ENCODE measurements at places on chromosomes 3 and 15.

DNA sequence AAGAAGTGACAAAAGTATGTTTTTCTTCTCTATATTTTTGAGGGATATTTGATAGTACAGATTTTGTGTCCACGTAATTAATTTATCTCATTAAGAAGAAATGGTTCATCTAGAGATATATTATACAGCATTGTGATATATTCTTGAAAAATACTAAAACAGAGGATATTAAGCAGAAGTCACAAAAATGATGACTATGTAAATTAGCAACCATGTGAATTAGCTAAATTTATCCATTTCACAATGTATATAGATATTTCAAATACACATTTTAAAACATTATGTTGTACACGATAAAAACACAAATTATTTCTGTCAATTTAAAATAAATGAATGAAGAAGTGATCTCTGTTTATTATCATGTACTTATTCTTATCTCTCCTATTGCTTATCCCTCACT lies 989.5 kb downstream of the TUSC7 start:
- DNase-seq: no peak

DNA sequence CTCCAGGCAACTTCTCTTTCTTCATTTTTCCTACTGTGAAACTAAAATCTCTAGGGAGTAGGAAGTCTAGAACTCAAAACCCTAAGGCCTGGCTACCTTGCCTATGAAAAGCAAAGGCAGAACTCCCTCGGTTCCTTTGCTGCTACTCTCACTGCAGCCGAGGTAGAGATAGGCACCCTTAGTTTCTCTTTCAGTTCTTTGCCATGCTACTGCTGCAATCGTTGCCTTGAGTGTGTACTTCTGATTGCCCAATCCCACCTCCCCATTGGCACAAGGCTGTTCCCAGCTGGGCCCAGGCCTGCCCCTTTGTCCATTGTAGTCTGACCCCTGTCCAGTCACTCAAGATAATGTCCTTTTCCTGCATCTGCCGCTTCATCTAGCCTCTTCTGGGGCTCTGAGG lies 92.3 kb upstream of the MRPS22 start:
- DNase-seq: no peak

GRCh38 chr3:188279502-188280335 lies 125.8 kb downstream of the LPP start:
- DNase-seq: no peak

GRCh38 chr15:57595011-57595866 lies 3.5 kb downstream of the MYZAP start:
- peak; percentile 76 for DNase-seq

DNA sequence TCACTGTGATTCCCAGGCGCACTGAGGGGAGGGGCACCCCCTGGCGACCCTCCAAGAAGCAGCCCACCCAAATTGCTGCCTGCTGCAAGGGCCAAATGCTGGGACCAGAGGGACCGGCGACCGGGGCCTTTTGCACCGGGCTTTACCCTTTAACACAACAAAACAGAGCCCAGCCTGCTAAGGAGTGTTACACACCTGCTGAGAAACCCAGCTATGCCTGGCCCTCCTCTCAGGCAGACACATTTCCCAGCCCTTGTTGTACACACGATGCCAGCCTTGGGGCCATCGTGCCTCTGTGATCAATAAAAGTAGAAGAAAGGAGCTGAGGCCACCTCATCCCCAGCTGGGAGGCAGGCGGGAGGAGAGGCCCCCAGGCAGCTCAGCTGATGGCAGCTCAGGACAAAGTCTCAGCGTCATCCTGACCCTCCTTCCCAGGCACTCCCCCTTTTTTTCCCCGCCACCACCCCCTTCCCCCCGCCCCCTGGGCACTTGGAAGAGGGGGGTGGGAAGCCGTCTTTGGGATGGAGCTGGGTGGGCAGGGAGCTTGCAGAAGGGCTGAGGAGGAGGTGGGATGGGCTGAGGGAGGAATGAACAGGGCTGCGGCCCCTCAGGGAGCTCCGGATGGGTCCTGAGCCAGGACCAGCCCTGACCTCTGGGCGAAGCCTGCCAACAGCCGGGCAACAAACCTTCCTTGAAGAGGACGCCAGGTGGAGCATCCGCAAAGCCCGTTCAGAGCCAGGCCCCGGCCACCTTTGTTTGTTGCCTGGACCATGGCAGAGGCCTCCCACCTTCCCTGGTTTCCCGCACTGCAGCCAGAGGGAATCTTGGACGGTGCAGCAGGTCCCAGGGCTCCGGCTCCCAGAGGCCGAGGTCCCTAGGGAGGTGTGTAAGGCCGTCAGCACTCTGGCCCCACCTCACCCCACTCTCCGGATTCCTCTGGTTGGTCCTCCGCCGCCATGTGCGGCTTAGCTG lies 45.9 kb upstream of the SEC61A1 start:
- DNase-seq: no peak

DNA sequence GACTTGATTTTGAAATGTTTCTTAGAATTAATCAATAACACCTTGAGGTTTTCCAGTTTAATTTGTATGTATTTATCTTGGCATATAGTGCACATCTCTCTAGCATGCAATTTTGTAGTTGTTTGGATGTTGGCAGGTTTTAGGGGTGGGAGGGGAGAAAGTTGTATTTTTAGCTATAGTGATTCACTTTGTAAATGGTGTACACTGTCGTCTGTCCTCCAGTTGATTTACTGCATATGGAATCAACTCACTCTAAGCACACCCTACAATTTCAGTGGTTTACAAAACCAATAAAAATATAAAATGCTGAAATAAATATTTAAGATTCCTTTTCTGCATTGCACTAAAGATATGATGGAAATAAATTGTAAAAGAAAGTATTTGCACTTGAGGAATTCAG lies 199.1 kb downstream of the CDIN1 start:
- DNase-seq: no peak

DNA sequence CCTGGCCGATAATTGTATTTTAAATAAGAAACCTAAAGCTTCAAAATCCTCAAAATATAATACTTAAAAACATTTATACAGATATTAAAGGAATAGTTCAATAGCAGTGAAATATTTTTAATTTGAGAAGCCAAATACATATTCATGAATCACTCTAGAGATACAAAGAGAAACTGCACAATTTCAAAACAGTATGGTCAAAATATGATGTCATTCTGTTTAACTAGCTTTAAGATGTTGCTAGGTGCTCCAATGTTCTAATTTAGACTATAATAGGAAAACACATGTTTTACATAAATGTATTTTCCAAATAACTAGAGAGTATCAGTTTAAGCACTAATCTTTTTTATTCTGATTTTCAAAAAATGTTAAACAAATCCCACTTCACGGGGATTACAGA lies 10.3 kb upstream of the NRROS start:
- DNase-seq: no peak

- no peak for DNase-seq
Measured at GRCh38 chr3:159941038-159942000, 47.3 kb upstream of the IL12A start.

GRCh38 chr3:42591811-42592210 lies 1.2 kb downstream of the SS18L2 start:
- DNase-seq: peak; percentile 58

- DNase-seq: peak; percentile 69
Measured at GRCh38 chr15:74375303-74375693, 7.9 kb upstream of the CYP11A1 start.

- DNase-seq: no peak
Measured at GRCh38 chr15:92053753-92054316, 200.3 kb downstream of the SLCO3A1 start.

DNA sequence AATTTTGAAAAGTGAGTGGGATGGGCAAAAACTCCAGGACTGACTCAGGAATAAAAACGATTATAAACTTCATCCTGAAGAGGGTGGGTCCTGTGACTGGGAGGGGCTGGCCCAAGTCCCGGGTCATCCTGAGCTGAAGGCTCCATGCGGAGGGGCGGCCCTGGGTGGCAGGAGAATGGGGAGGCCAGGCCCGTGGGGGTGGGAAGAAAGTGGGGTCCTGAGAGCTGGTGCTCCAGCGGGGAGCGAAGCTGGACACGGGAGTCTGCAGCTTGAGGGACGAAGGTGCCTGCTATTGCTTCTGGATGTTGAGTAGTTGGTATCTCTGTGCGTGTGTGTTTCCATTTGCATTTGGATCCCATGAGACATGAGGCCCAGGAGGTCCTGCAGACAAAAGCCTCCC lies 4.7 kb upstream of the OCA2 start:
- DNase-seq: no peak

- DNase-seq: no peak
Measured at GRCh38 chr3:18124501-18124900, 300.6 kb downstream of the SATB1 start.

GRCh38 chr3:73927203-73927570 lies 302.4 kb upstream of the PDZRN3 start:
- DNase-seq: no peak

DNA sequence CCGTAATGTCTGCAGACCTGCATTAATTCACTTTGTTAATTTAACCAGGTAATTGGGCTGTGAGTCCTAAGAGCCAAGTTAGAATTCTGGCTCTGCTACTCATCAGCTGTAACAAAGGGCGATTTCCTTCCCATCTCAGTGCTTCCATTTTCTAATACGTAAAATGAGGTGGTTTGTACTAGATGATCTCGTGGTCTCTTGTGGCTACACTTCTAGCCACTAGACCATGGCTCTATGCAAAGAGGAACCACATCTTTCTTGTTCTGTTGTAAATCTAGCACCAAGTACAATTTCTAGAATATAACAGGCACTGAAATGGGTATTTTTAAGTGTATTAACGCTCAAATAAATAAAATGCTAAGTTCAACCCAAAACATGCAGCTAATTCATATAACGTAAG lies 174.4 kb upstream of the THBS1 start:
- no peak for DNase-seq

DNA sequence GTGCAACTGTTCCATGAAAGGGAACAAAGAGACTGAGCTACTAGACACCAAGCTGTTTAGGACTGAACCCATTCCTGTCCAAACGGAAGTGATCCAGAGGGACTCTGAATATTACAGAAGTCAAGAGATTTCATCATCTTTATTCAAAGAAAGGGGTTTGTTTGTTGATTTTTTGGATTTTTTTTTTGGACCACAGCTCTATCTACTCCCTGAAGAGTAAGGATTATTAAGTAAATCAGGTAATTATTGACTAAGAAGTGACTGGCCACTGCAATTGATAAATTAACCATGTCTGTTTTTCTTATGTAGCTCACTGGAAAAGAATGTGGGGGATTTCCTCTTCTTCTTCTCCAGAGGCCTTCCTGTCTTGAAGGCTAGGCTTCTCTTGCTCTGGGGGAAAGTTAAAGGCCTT lies 146.6 kb upstream of the TPM1 start:
- DNase-seq: peak; percentile 87

DNA sequence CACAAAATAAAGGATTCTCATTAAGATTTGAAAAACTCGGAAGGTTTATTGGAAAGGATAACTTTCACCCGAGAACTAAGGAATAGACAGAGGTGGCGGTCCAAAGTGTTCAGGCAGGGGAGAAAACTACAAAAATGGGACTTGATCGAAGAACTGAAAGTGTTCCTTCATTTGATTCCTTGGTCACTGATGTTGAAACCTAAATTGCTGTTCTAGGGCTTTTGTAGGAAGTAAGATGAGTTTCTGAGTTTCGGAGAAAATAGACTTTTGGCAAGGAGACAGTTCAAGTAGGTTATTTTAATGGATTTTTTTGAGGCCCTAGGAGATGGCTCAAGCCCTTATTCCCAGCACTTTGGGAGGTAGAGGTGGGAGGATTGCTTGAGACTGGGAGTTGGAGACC lies 1.4 kb downstream of the TRIP4 start:
- no peak for DNase-seq

GRCh38 chr15:53196788-53197187 lies 406.7 kb upstream of the ONECUT1 start:
- DNase-seq: no peak

- DNase-seq: no peak
Measured at GRCh38 chr15:73892446-73893226, 19.3 kb downstream of the TBC1D21 start.

DNA sequence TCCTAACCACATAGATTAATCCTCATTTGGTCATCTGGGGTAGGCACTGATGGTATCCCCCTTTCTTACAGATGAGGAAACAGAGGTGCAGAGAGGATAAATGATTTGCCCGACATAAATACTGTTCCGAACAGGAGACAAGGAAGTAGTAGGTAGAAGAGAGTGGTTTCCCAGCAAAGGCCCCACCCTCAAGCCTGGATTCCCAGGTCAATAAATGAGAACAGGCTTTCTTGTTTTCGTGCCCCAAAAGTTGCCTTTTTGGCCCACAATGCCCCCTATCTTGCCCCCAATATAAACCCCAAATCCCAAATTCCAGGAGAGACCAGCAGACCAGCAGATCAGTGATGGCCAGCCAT lies 125.5 kb upstream of the PRR20G start:
- no peak for DNase-seq

GRCh38 chr3:85801955-85802354 lies 843.2 kb downstream of the CADM2 start:
- no peak for DNase-seq

GRCh38 chr3:55690177-55690576 lies 203.1 kb upstream of the WNT5A start:
- no peak for DNase-seq
